ENCODE measurements at places on chromosomes 1 and 21.

- DNase-seq = no peak
Measured at GRCh38 chr1:183912265-183912886, 107.5 kb downstream of the RGL1 start.

- no peak for DNase-seq
Measured at GRCh38 chr1:163056831-163057230, 12.3 kb upstream of the RGS4 start.

- no peak for DNase-seq
Measured at GRCh38 chr1:183011859-183012258, 11.4 kb upstream of the LAMC1 start.

GRCh38 chr1:7786795-7787194 lies 2.7 kb downstream of the PER3 start:
- DNase-seq = no peak

DNA sequence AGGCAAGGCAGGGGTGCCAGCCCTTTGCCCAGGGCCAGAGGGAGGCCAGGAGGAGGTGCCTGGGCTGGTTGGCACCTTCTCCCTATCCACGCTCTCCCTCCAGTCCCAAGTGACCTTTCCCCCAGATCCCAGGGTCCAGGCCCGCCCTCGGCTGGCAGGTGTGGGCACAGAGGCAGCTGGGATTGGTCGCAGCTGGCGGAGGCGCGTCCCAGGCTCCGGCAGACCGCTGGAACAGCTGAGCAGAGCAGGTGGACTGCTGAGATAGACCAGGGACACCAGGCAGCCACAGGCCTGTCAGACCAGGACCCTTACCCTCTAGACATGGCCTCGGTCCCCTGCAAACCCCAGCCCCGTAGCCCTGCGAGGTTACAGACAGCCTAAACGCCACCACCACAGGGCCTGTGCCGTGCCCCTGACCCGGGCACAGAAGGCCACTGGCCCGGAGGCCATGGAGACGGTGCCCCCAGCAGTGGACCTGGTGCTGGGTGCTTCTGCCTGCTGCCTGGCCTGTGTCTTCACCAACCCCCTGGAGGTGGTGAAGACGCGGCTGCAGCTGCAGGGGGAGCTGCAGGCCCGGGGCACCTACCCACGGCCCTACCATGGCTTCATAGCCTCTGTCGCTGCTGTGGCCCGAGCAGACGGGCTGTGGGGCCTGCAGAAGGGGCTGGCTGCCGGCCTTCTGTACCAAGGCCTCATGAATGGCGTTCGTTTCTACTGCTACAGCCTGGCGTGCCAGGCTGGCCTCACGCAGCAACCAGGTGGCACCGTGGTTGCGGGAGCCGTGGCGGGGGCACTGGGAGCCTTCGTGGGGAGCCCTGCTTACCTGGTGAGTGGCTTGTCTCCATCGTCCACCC lies at the start of gene SLC25A34:
SLC25A34 (plus strand) TSS at position 221 of the 854 bp plus-strand sequence; CDS start at position 449, 228 bp downstream.
- DNase-seq = no peak

- DNase-seq = no peak
Measured at GRCh38 chr21:26850116-26850643, 5.0 kb upstream of the ADAMTS1 start.

DNA sequence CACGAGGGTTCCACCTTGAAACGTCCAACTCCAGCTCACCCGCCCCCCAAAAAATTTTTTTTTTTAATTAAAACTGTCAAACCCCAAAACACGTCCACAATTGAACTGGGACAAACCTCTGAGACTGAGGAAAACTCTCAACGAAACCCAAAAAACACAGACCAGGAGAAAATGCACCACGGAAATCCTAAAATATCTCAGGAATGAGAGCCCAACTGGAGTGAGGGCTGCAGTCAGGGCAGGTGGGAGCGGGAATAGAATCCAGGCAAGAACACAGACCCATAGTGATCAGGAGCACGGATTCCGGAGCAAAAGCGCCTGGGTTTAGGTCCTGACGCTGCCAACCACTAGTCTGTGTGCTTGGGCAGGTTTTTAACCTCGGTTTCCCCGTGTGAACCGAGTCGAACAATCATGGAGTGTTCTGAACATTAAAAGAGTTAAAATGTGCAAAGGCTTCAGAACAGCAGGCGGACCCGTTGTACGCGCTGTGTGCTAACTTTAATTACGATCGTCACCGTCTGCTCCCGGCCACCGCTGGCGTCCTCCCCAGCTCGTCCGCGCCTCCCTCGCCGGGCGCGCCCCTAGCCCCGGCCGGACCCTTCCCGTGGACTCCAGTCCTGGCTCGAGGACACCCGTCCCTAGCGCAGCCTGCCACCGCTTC lies 624 bp downstream of the ARHGAP29 start:
- DNase-seq = no peak

DNA sequence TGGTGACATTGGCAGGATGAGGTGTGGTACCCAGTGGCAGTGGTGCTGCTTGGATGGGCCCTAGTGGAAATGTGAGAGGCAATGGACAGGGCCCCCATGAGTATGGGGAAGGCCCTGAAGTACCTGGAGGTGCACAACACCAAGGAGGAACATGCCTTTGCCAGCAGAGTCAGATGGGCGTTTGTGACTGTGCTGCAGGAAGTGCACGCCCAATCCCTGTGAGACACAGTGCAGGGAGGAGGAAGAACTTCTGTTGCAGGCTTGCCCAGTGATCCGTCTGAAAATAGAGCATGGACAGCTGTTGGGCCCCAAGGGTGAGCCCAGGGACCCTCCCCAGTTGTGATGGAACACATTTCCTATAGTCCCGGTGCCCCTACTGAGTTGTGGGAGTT lies 42.7 kb downstream of the GJA5 start:
- no peak for DNase-seq

DNA sequence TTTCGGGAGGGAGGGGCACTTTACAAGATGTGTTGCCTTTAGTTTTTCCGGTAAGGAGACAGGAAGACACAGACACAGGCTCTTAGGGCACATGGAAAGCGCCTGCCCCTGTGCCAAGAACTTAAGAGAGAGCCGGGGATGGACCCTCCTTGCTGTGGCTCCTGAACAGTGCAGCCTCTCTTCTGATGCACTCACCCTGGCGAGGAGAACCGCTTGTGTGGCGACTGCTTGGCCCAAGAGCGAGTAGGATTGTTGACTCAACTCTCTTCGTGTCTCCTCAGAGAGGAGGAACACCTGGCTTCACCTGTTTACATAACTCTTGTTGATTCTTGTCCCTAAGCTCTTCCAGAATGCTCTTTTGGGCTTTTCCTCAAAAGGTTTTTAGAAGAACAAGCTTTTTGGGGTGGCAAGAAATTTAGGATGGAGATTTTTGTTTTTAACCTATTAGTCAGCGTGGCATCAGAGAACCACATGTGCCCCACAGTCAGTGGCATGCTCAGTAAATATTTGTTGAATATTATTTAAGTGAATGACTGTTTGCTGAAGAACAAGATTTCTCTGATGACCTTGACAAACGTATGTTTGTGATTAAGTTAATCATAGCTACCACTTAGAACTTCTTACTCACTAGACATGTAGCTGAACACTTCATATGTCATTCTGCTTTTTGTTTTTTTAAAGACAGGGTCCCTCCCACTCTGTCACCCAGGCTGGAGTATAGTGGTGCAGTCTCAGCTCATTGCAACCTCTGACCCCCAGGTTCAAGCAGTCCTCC lies 60.6 kb downstream of the NFIA start:
- no peak for DNase-seq

- no peak for DNase-seq
Measured at GRCh38 chr21:29413683-29414082, 115.0 kb downstream of the BACH1 start.

- DNase-seq = peak; percentile 43
Measured at GRCh38 chr1:27341525-27342252, at the start of gene SYTL1. TSS of gene SYTL1 (plus strand) at chr1:27342022. CDS start at chr1:27345335, 3,313 bp downstream.

GRCh38 chr1:24455272-24455671 lies 39.7 kb downstream of the NIPAL3 start:
- no peak for DNase-seq

DNA sequence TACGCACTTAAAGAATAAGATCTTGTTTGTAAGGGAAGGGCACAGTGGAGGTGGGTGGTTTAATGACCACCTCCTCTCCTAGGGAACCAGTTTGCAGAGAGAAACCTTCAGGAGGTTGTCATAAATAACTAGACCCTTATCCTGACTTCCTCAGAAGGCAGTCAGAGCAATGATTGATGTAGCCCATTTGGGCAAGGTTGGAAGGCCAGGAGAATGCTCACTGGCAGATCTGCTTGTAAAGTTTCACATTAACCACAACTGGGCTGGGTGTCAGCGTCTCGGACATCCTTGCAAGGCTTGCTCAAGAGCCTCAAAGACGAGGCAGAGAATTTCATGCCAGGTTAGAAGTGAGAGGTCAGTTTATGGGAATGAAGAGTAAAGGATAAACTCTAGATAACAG lies 87.6 kb upstream of the TRABD2B start:
- DNase-seq = no peak

DNA sequence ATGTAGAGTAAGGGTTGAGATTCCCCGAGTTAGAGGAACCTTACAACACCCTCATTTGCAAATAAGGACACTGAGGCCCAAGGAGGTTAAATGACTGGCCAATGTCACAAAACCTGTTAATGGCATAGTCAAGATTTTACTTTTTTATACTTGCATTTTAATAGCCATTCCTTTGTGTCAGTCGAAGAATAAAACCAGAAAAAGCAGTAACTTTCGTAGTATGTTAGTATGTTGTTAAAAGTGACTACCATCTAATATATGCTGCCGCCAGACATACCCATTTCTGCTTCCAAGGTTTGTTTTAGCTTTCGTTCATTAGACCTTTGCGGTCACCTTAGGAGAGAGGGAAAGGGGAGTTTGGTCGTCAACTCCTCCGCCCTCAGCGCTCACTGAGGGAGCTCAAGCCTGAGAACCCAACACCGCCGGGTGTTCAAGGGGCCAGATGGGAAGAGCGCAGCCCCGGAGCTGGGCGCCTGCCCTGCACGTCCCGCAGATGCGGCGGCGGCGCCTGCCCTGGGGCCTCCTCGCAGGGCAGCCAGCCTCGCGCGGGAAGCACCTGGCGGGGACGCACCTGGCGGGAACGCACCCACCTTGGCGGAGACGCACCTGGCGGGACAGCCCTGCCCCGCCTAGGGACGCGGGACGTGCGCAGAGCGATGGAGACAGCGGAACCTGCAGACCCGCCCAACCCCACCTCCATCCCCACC lies 466 bp downstream of the VPS26C start:
- DNase-seq = no peak

- DNase-seq = no peak
Measured at GRCh38 chr1:225762002-225762441, 15.6 kb upstream of the SRP9 start.

GRCh38 chr1:235275223-235275622 lies 52.8 kb downstream of the ARID4B start:
- DNase-seq = no peak

- no peak for DNase-seq
Measured at GRCh38 chr1:203511930-203512329, 18.0 kb downstream of the OPTC start.

DNA sequence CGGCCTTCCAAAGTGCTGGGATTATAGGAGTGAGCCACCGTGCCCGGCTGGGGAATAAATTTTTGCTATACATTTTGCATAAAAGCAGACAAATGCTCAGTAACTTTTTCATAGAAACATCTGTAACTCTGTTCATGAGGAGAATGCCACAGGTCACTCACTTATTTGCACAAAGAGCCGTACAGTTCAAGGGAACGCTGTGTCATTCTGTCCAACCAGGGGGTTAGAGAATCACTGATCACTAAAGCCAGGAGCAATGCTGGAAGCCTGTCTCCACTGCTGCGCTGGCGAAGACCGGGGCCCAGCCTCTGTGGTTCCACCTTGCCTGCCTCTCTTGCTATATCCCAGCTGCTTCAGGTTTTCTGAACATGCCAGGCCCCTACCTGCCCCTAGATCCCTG lies 58.3 kb downstream of the RUNX1 start:
- DNase-seq = no peak

- no peak for DNase-seq
Measured at GRCh38 chr1:62271948-62272728, 47.1 kb downstream of the KANK4 start.

DNA sequence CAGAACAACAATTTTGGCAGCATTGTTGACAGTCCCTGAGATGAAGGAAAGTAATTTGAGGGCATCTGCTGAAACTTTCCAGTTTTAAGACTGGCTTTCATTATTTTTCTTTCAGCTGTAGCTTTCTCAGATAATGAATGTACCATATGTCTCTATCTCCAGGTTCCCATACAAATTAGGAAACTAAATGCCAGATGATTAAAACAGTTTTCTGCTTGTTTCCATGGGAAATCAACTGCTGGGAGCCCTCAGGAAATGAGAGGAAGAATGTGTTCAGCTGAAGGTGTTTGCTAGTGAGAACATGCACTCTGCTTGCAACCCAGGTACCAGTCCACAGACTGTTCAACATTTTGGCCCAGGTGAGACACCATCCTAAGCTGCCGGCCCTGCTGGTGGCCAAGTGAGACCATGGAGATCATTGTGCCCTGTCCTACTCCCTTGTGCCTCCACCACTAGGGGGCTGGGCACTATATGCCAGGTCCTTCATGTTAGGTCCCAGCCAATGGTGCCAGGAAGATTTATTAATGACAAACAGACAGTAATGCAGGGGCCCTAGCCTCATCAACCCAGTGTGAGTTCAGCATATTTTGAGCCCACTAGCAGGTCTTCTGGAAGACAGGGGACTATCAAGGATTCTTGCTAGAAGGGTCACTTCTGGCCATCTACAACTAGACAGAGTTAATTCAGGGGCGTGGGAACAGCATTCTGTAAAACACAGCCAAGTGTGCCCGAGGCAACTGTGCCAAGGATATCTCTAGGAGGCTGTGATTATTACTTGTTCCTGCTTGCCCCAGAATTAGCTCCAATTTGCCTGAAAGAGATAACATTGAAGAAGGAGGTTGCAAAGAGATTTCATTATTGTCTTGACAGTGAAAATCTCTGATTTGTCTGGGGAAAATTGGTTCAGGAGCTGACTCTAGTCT lies 17.0 kb upstream of the LRRC8C start:
- no peak for DNase-seq

DNA sequence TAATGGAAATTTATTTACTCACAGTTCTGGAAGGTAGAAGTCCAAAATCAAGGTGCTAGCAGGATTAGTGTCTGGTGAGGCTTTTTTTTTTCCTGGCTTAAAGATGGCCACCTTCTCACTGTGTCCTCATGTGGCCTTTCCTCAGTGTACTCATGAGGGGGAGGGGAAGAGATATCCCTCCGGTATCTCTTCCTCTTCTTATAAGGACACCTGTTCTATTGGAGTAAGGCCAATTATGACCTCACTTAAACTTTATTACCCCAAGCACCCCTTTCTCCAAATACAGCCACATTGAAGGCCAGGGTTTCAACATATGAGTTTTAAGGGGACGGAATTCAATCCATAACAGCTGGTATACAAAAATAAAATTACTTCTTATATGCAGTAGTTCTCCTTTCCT lies 203.7 kb upstream of the C1orf87 start:
- DNase-seq = no peak

DNA sequence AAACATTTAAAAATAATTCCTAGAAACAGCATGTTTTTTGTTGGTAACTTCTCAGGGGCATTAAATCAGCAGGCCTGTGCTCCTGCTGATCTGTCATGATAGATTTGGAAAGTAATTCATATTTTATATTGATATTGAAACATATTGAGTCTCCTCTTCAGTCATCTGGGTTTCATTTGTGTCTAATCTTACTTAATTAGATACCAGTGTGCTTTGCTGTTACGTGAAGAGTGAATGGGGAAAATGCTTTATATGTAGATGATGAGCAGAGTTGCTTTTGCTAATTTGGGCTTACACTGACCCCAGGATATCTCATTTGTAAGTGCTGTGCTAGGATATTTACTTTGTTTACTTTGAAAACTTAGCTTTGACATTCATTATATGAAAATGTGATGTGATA lies 45.9 kb downstream of the CHRM3 start:
- DNase-seq = no peak

- no peak for DNase-seq
Measured at GRCh38 chr21:26550326-26550725, 22.8 kb downstream of the CYYR1 start.
